ENCODE measurements at places on chromosomes 16 and 17.

DNA sequence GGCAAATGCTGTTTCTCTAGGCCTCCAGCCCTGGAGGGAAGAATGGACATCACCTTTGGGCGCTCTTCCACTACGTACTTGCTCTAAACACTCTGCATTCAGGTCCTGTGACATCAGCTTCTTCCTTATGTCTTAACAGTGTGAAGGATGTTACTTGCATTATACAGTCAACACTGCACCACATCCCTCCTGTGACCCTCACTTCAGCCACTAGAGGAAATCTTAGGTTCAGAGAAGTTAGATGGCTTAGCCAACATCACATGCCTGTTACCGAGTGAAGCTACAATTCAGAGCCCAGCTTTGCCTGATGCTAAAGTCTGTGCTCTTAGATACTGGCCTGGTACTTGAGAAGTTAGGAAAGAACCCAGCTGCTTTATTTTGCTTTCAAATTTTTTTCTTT, 18.3 kb downstream of the UBFD1 start:
- DNase-seq = no peak

DNA sequence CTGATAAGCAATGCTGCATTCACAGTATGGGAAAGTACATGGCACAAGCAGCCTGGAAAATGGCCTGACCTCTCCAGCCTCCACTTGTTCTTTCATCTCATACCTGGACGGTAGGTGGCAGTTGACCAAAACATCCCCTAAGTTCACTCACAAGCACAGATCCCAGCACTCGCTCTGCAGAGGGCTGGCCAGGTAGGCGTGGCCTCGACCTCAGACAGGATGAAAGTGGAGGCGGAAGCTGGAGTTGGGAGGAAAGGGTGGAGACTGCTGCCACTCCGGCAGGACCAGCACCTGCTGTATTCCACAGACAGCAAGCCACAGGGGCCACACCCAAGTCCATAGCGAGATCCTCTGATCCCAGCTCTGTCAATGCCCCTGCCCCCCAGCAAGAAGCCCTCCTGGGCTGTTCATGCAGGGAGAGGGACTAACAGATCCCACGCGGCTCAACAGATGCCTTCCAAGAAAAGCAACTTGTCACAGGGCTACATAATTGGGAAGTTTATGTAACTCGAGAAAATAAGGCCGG, 31.3 kb downstream of the ZCCHC14 start:
- peak; percentile 18 for DNase-seq

DNA sequence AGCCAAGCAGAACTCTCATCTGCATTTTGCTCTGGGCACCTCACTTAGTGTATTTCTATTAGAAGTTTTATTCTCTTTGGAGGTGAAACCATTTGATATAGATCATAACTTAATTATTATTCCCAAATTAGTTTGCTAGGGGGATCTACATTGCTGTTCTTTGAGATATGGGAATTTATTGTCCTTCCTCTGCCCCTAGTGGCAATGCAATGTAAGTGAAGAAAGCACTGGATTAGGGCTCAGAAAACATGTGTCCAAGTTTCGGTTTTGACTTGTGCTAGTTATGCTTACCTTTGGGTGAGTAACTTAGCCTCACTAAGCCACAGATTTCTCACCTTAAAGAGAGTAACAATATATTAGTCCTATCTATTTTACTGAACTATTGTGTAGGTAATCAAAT, 2.9 kb downstream of the KRT39 start:
- peak; percentile 13 for DNase-seq

- no peak for DNase-seq
Observed at GRCh38 chr17:37359682-37360188, 16.1 kb upstream of the C17orf78 start.

GRCh38 chr16:27600381-27600780, 50.4 kb downstream of the KATNIP start:
- no peak for DNase-seq

DNA sequence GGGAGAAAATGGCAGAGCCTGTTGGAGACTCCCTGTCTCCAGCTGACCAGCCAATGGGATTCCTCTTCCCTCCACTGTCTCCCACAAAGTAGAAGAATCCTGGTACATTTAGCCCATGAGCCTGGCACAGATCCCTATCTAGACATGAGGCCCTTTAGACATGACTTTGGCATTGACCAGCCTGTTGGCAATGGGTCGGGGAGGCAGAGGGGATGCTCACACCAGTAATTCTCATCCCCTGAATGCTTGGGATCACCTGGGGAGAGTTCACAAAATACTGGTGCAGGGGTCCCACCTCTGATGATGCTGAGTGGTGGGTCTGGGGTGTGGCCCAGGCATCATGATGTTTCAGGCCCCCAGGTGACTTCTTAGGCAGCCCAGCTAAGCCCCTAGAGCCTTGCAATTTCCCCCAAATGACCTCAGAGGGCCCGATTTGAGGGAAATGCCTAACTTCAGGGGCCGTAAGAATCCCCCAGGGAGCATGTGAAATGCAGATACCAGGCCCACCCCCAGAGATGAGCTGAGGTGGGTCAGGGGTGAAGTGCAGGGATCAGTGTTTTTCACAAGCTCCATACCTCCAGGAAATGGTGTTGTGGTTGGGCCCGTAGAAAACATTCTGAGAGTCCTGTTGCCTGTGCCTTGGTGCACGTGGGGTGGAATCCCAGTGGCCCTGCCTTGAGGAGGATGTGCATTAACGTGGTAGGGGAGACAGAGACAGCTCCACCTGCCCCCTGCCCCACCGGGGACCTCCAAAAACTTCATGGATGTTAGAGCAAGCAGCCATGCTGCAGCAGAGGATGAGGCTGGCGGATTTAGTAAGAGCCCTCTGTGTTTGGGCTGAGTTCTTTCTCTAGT, 42.1 kb downstream of the SNX20 start:
- no peak for DNase-seq

GRCh38 chr17:16398270-16399267, 16.8 kb upstream of the TRPV2 start:
- peak; percentile 36 for DNase-seq

DNA sequence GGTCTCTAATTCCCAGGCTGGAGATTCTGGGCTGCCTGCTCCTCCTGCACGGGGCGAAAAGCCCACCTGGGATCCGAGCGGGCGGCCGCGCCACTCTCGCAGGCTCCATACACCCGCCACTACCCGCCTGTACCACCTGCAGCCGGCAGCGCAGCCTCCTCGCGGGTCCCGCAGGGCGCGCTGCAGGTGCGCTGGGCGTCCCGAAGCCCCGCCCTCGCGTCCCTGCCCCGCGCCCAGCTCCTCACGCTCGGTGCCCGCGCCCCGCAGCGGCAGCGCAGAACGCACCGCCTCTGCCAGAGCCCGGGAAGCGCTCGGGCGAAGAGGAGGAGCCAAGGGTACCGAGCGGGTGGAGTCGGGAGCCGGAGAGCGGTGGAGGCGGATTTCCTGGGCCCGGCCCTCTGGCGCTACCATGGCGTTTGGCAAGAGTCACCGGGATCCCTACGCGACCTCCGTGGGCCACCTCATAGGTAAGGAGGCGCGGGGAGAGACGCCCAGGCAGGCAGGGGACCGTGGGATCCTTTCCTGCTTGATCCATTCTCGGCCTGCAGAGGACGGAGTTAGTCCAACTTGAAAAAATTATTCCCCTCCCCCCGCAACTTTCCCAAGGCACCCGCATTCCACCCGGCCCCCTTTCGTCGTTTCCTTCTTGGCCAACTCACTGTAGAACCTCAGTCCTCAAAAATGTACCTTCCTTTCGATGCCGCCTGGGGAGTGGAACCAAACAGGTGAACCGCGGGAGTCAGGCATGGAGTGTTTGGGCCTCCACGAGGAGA, at the start of gene TOM1L1:
Gene TOM1L1, plus strand, starts transcription at position 396 of the 773 bp plus-strand sequence. Its CDS starts 14 bp downstream, at position 410.
- peak; percentile 12 for DNase-seq

- no peak for DNase-seq
Observed at GRCh38 chr17:33137426-33137825, 145.8 kb downstream of the SPACA3 start.

- DNase-seq = no peak
Observed at GRCh38 chr16:89173174-89173921, 1.8 kb downstream of the CDH15 start.

DNA sequence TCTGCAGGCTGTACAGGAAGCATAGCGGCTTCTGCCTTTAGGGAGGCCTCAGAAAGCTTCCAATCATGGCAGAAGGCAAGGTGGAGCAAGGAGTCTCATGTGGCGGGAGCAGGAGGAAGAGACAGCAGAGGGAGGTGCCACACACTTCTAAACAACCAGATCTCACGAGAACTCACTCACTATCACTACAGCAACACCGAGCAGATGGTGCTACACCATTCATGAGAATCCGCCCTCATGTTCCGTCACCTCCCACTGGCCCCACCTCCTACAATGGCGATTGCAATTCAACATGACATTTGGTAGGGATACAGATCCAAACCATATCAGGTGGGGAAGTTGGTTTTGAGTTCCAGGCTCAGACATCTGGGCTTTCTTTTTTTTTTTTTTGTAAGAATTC, 31.9 kb upstream of the NUDT7 start:
- no peak for DNase-seq

GRCh38 chr16:14283786-14284185, 212.7 kb downstream of the MRTFB start:
- DNase-seq = no peak

- no peak for DNase-seq
Observed at GRCh38 chr17:79986411-79987186, 49.1 kb downstream of the TBC1D16 start.

Measured in activated CD4-positive, alpha-beta T cell treated with anti-CD3 and anti-CD28 coated beads, Interleukin-2, amount 10 ng/mL, durations not matched to agents 7 days and 5 days (primary cell).